ENCODE measurements at places on chromosomes 11 and 22. TPM values are rescaled to one million over a fixed set of nuclear protein-coding genes. Genes with fewer than 3 reads are reported as not detected.
A peak's percentile ranks its signal among the peaks of the same experiment; 100 is the strongest.

Gene PITPNM1
- total RNA-seq, result 174 TPM

Gene ZNF214
- total RNA-seq, result not detected

DNA sequence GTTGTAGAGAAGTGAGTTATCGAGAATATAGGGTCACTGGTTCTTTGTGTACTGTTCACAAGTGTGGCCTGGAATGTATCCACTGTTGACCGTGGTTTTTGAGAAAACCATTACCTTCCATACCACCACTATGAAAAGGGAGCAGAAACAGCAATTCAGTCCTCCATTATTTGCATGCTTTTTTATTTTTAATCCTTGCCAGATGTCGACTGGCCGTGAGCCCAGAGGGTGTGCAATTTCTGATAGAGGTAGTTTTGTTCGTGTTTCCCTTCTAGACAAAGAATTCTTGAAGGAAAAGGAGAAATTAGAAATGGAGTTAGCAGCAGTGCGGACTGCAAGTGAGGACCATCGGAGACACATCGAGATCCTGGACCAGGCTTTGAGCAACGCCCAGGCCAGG is 81.7 kb downstream of the AMOTL1 start:
- H3K4me1 ChIP-seq, result no peaks in the 10 kb centered on the region
- H3K27me3 ChIP-seq, result no peaks in the 10 kb centered on the region
- DNase-seq, result no peak
- H3K27ac ChIP-seq, result no peak overlapping the region
- no peak overlapping the region for H3K4me3 ChIP-seq

Gene LARGE1
- 9.0 TPM for total RNA-seq

Gene TMPRSS5
- total RNA-seq, result 0.38 TPM

DNA sequence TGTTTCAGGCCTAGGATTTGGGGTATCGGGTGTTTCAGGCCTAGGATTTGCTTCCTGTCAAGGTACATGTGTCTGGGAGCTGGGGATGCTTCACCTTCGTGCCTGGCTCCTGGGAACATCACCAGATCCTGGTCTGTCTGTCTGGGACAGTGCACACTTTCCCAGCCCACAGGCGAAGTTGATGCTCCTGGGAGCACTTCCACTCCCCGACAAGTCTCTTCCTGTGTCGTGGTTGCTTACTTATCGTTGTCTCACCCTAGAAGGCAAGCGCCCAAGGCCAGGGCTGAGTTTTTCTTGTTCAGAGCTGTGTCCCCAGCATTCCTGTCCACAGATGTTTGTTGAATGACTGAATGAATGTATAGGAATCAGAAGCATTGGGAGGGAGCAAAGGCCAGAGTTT is 71.5 kb downstream of the LINC01488 start:
- no peaks in the 10 kb centered on the region for H3K4me1 ChIP-seq
- peaks cover 12% of the 10 kb centered on the region for H3K36me3 ChIP-seq
- H3K4me3 ChIP-seq, result no peak overlapping the region
- H3K27ac ChIP-seq, result no peak overlapping the region

Gene YPEL4
- not detected for total RNA-seq

Gene CNIH2
- total RNA-seq, result 1.2 TPM

Gene DKK3
- not detected for total RNA-seq

DNA sequence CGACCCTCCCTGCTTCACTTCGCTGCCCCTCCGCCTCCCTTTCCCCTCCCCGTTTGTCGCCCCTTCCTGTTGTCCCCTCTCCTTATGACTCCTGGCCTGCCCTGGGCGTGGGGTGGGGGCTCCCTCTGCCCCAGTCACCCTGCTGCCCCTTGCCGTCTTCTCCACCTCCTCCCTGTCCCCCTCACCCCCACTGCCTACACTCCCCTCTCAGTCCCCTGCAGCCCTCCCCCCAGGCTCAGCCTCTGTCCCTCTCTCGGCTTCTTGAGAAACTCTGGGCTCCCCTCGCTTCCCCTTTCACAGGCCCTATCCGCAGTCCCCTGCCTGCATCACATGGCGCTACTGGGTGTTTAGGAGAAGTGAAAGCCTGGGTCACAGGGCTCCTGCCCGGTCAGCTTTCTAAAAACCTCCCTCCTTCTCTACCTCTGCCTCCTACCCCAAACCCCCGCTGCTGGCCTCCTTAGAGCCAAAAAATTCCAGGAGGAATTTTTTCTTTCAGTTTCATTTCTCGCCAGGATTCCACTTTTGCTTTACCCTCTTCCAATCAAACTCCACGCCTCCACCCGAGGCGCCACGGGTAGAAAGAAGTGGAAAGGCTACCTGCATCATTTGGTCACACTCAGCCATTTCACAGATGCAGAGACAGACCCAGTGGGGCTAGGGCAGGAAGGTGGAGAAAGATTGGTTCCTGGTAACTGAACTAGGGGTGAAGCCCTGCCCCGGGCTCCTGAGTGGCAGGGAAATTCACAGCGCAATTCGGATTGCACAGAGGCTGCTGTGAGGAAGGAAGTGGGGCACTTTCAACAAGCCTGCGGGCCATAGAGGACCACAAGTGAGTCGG is at the start of gene SLC15A3:
TSS of gene SLC15A3 (minus strand) at position 273 of the 838 bp plus-strand sequence. CDS start 625 bp downstream, outside the sequence.
- no peaks in the 10 kb centered on the region for H3K36me3 ChIP-seq
- H3K27ac ChIP-seq, result peak within 1 kb of the TSS; percentile 92

Gene MMP7
- total RNA-seq, result not detected

DNA sequence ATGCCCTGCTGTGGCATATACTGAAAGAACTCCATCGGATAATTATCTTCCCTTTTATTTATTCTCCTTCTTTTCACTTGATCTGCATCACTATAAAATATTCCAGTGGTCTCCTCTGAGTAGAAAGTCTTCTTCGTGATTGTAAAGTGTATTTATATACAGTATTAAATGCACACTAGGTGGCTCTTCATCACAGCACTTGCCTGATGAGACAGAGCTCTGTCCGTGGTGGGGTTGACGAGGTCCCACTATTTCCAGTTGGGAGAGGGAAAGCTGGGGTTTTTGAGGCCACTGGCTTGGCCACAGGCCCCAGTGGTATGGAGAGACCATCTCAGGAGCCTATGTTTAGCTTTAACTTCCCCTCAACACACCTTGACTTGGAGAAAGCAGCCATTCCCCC is 31.6 kb upstream of the ZBTB16 start:
- peaks cover 17% of the 10 kb centered on the region for H3K27me3 ChIP-seq
- no peak overlapping the region for H3K4me3 ChIP-seq
- peaks cover 4% of the 10 kb centered on the region for H3K4me1 ChIP-seq
- no peak for DNase-seq
- no peak overlapping the region for H3K27ac ChIP-seq

- no peaks in the 10 kb centered on the region for H3K36me3 ChIP-seq
- peak; percentile 61 for DNase-seq
- peaks cover 13% of the 10 kb centered on the region for H3K4me1 ChIP-seq
- H3K27ac ChIP-seq, result no peak within 1 kb of the TSS
Measured at GRCh38 chr11:64996710-64997380, at the start of gene BATF2. Gene BATF2, minus strand, starts transcription at chr11:64996971. Its CDS starts 57 bp downstream, at chr11:64996914.

- no peak overlapping the region for H3K4me3 ChIP-seq
- DNase-seq, result peak; percentile 31
- H3K4me1 ChIP-seq, result no peaks in the 10 kb centered on the region
- H3K27ac ChIP-seq, result no peak overlapping the region
Measured at GRCh38 chr11:17563961-17564686, 17.1 kb downstream of the OTOG start.

Gene DLG2
- 1.1 TPM for total RNA-seq

Gene KCNJ4
- not detected for total RNA-seq

Gene HTR3A
- total RNA-seq, result not detected

- DNase-seq, result no peak
- no peaks in the 10 kb centered on the region for H3K36me3 ChIP-seq
- H3K4me3 ChIP-seq, result no peak overlapping the region
- peaks cover 6% of the 10 kb centered on the region for H3K27me3 ChIP-seq
- no peaks in the 10 kb centered on the region for H3K4me1 ChIP-seq
- no peak overlapping the region for H3K27ac ChIP-seq
Measured at GRCh38 chr11:131533998-131534397, 163.6 kb downstream of the NTM start.

Gene ARHGAP42
- total RNA-seq, result 1.6 TPM

GRCh38 chr11:128467610-128468041 is 119.7 kb downstream of the ETS1 start:
- H3K27me3 ChIP-seq, result no peaks in the 10 kb centered on the region
- no peak for DNase-seq
- H3K4me3 ChIP-seq, result peak overlapping the region; percentile 88
- peak overlapping the region; percentile 96 for H3K27ac ChIP-seq
- peaks cover 87% of the 10 kb centered on the region for H3K36me3 ChIP-seq
- H3K4me1 ChIP-seq, result peaks cover 95% of the 10 kb centered on the region

Gene ART5
- total RNA-seq, result not detected

DNA sequence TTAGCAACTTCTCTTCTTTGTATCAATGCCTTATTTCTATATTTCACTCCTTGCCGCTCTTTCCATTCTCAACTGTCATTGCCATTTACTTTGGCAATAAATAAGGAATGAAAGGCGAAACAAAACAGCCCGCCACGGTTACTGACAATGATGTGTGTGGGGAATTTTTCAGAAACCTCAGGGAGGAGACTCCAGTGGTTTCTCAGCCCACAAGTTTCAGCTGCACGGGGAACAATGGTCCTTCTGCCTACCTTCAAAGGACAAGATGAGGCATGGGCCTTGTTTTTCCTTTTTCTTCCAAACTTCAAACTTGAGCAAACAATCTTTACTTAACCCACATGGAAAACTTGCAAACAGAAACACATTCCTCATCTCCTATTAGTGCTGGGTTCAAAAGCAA is 409.4 kb downstream of the METTL15 start:
- H3K4me3 ChIP-seq, result no peak overlapping the region
- H3K4me1 ChIP-seq, result no peaks in the 10 kb centered on the region
- no peaks in the 10 kb centered on the region for H3K27me3 ChIP-seq

All from natural killer cell treated with Interleukin-12 subunit alpha and Interleukin-12 subunit beta and Interleukin-15 and Interleukin-18, amount 100 ng/mL, for 72 hours (primary cell).